CD4-positive, alpha-beta T cell treated with Interleukin-6 for 4 hours (primary cell): ENCODE measurements at places on chromosomes 1 and 21.

- peak; percentile 10 for DNase-seq
Measured at GRCh38 chr1:66251546-66251945, 282.4 kb upstream of the SGIP1 start.

- DNase-seq, result no peak
Measured at GRCh38 chr21:17451364-17451891, 61.4 kb upstream of the CXADR start.

- DNase-seq, result no peak
Measured at GRCh38 chr1:93738926-93739325, 57.3 kb upstream of the BCAR3 start.

GRCh38 chr21:42880352-42880751 is 1.0 kb upstream of the WDR4 start:
- DNase-seq, result no peak

DNA sequence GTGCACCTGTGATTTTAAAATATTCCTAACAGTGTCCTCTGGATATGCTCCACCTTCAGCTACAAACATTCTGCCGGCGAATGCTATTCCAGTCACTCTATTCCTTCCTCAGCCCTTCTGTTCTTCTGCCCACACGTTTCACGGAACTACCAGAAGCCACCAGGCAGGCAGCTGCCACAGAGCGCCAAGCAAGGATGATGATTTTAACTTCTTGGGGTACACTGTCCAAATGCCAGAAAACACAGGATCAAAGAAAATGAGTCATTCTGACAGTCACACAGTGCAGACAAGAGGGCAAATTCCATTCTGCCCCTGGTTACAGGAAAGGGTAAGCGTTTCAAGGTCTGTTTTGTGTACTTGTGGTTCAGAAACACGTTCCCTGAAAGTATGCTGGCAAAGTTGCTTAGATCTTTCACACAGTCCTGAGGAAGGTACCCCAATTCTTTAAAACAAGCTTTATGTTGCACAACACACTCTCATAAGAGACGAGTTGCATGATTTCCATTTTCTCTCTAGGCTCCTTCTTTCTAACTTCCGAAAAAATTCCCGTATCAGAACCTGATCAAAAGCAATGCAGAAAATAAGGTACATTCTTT is 508.3 kb upstream of the PKN2 start:
- no peak for DNase-seq

GRCh38 chr21:45309069-45309986 is 21.6 kb upstream of the POFUT2 start:
- peak; percentile 49 for DNase-seq

- no peak for DNase-seq
Measured at GRCh38 chr1:44536357-44537209, 131.5 kb downstream of the RNF220 start.

- DNase-seq, result no peak
Measured at GRCh38 chr1:181949500-181949899, 112.0 kb downstream of the ZNF648 start.

DNA sequence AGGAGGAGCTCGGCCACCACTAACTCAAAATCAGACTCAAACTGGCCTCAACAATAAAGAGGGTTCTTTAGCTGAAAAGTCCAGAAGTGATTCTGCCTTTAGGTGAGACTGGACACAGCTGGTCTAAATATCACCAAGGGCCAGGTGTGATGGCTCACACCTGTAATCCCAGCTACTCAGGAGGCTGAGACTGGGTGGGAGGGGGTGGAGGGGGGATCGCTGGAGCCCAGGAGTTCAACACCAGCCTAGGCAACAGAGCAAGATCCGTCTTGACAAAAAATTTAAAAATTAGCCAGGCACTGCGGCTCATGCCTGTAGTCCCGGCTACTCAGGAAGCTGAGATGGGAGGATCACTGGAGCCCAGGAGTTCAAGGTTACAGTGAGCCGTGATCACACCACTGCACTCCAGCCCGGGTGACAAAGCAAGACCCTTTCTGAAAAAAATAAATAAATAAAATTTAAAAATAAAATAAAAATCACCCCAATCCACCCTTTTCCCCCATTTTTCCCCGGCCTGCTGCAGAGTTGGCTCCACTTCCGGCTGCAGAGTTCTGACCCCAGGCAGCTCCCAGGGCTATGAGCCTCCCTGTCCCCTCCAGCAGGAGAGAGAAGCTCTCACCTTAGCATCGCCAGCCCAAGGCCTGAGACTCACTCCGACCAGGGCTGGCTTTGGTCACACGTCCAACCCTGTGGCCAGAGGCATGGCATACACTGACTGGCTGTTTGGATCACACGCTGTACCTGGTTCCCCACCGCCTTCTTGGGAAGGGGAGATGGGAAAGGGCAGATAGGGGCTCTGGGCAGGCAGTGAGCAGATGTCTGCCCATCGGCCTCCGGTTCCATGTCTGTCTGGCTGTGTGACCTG is 87.3 kb upstream of the IFFO2 start:
- no peak for DNase-seq

- no peak for DNase-seq
Measured at GRCh38 chr21:45015469-45015860, 58.9 kb upstream of the ADARB1 start.

DNA sequence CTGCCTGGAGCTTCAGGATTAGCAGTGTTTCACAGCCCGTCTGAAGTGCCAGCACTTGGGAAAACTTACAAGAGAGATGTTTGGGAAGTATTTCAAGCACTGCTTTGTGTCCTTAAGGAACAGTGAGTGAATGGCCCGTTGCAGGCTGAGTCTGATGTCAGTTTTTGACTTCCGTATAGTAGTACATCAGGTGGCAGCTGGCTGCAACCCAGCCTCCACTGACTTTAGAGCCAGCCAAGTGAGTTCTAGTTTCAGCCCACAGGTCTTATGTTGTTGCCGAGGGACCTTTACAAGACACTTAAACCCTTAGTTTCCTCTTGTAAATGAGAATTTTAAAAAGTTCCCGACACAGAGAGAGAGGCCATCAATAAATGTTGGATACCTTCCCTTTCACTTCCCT is 35.0 kb downstream of the UCK2 start:
- no peak for DNase-seq

GRCh38 chr21:28018741-28019669 is 973.7 kb downstream of the LTN1 start:
- no peak for DNase-seq

- peak; percentile 29 for DNase-seq
Measured at GRCh38 chr1:156177919-156178654, 15.8 kb upstream of the SLC25A44 start.

DNA sequence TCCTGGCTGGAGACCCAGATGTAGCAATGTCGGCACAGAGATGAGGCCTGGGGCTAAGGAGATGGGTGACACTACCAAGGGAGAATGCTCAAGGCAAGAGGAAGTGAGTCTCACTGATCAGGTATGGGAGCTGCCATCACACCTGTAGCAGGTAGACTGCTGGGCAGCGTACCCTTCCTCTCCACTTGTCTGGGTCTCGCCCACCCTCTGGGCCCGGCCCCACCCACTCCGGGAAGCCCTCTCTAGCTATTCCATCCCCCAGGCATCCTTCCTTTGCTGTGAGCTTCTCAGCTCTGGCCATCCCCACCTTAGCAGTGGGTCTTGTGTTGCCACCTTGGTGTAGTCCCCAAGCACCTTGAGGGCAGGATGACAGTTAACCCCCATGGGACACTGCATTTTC is 87.7 kb upstream of the EDN2 start:
- no peak for DNase-seq

DNA sequence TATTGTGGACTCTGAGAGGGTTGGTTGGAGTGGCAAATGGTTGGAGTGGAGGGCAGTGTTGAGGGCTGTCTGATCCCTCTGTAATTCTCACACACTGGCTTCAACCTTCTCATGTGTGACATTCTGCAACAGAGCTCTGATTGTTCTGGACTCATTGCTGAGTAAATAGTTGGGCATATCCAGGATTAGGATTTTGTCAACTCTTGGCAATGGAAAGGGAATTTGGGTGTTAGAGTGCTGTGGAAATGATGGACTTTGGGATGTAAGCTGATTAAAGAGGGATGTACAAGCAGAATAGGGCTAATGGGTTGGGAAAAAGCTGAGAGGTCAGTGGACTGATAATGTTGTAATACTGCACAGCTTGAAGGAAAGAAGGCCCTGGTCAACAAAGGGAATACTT is 16.5 kb downstream of the TLCD4 start:
- no peak for DNase-seq

DNA sequence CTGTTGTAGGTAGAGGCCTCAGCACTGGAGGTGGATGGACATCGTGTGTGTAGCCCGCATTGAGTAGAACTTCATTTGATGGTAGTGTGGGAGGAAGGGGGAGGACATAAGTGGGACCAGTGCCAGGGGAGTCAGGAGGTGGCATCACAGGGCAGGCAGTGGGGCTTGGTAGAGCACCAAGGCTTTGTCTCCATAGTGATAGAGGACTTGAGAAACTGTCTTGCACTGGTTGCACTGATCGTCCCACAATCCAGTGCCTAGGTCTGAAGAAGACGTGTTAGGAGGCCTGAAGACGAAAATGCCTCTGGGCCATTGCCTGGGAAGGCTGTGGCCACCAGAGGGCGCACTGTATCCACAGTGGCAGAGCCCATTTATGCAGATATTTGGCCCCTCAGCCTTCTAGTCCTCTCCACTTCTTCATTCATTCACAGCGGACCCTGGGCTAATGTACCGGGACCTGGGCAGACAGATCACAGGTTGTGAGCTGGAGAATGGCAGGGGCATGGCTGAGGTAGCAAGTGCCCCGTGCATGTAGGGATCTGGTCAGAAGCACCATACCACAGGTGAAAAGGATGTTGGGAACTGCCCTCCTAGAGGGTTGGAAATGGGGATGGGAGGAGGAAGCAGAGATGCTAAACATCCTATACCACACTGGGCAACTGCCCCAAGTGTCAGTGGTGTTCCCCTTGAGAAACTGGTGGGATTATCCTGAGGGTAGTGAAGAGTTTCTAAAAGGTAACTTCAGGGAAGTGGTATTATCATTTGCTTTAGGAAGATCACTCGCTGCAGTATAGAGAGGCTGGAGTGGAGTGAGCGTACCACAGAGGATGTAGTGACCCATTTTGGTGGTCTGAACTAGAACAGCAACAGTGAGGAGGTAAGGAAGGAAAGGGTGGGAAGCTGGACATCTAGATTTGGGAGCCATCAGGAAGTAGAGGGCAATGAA is 95.3 kb downstream of the PIK3R3 start:
- DNase-seq, result peak; percentile 89

DNA sequence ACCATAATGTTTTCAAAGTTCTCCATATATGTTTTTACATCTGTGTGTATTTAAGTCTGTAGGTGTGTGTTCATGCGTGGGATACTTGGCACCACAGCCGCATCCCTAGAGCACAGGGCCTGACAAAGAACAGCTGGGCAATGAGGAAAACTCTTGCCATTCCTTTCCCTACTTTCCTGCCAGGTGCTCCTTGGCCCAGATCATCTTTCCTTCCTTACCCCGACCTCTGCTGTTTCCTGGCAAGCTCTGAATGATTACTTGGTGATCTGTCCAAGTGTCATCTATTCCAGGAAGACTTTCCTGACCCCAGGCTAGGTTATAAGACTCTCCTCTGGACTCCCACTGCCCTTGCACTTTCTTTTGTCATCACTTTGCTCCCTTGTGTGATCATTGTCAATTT is 123.6 kb downstream of the ELAVL4 start:
- no peak for DNase-seq

GRCh38 chr1:88655685-88656299 is 28.3 kb upstream of the PKN2 start:
- DNase-seq, result no peak

GRCh38 chr1:145962157-145963102 is 1.9 kb downstream of the ANKRD34A start:
- DNase-seq, result peak; percentile 61

- peak; percentile 6 for DNase-seq
Measured at GRCh38 chr1:63575340-63575826, 17.8 kb upstream of the PGM1 start.

- DNase-seq, result no peak
Measured at GRCh38 chr21:23003951-23004350, 2005.7 kb downstream of the NCAM2 start.

DNA sequence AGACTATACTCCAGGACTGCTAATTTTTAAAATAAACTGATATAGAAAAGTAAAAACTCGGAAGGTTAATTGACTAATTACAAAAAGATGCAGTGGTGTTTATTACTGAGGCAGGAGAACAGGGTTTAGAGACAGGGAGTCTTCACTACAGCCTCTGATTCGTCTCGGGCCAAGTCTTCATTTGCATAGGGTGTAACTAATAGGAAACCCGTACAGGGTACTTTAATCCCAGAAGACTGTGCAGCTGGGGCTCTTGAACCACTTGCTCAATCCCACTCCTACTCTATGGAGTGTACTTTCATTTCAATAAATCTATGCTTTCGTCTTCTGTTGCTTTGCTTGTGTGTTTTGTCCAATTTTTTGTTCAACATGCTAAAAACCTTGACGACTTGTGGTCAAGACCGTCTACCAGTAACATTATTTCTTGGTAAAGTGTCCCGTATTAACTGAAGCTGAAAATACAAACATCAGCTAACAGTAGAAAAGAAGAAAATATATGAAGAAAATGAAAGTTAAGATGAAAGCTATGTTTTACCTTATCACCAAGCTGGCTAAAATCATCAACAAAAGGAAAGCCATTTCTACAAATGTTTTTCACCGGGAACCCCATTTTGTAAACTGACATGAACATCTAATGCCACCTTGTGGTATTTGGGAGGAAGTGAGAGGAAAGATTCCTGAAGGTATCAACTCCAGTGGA is 8.0 kb downstream of the SDHB start:
- no peak for DNase-seq

- DNase-seq, result no peak
Measured at GRCh38 chr1:158691907-158692306, 5.4 kb upstream of the SPTA1 start.

- DNase-seq, result no peak
Measured at GRCh38 chr1:238458899-238459298, 568.2 kb upstream of the ZP4 start.

GRCh38 chr1:217431395-217431794 is 199.5 kb downstream of the GPATCH2 start:
- no peak for DNase-seq

- no peak for DNase-seq
Measured at GRCh38 chr1:67792103-67792502, 41.2 kb downstream of the GNG12 start.

- DNase-seq, result peak; percentile 39
Measured at GRCh38 chr1:2382621-2383361, 8.6 kb downstream of the MORN1 start.

GRCh38 chr1:2046174-2046917 is 3.9 kb upstream of the PRKCZ start:
- peak; percentile 62 for DNase-seq

- DNase-seq, result peak; percentile 16
Measured at GRCh38 chr1:160446945-160447600, 46.7 kb downstream of the VANGL2 start.

GRCh38 chr1:17531682-17532487 is 7.6 kb upstream of the ARHGEF10L start:
- DNase-seq, result no peak

DNA sequence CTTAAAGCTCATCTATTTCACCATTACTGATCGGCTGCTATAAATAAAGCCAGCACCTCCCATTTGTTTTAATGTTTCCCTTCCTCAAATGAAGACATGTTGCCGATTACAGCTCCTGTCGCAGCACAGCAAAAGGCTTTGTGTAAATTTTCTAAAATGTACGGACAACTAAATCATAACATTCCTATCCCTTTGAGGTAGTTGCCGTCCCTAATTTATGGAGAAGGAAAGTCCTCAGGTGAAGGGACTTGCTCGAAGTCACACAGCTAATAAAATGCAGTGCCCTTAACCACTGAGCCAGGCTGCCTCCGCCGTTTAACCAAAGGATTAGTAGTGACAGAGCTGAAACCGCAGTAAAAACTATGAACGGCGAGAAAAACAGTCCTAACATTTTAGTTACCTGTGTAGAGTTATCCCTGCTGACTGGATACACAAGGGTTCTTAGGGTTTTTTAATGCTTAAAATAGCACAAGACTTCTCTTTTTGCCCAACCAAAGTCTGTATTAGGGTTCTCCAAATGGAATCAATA is 871 bp downstream of the PINK1 start:
- peak; percentile 37 for DNase-seq
